ENCODE measurements at places on chromosomes 13 and 19. TPM values are rescaled to one million over a fixed set of nuclear protein-coding genes. Genes with fewer than 3 reads are reported as not detected.

ZNF724 gene
- 15.8 TPM for total RNA-seq

ERICH6B gene
- not detected for total RNA-seq

- no peak overlapping the region for H3K27ac ChIP-seq
- H3K27me3 ChIP-seq, result no peaks in the 10 kb centered on the region
- DNase-seq, result no peak
- H3K36me3 ChIP-seq, result no peaks in the 10 kb centered on the region
- no peaks in the 10 kb centered on the region for H3K4me1 ChIP-seq
Measured at GRCh38 chr13:90792335-90792734, 555.2 kb upstream of the MIR17HG start.

GRCh38 chr13:76764429-76764828 lies 121.8 kb downstream of the KCTD12 start:
- H3K27ac ChIP-seq, result no peak overlapping the region
- peaks cover 7% of the 10 kb centered on the region for H3K27me3 ChIP-seq
- H3K4me3 ChIP-seq, result no peak overlapping the region
- H3K4me1 ChIP-seq, result no peaks in the 10 kb centered on the region
- no peaks in the 10 kb centered on the region for H3K36me3 ChIP-seq
- no peak for DNase-seq

KCNN4 gene
- 53.0 TPM for total RNA-seq

DNA sequence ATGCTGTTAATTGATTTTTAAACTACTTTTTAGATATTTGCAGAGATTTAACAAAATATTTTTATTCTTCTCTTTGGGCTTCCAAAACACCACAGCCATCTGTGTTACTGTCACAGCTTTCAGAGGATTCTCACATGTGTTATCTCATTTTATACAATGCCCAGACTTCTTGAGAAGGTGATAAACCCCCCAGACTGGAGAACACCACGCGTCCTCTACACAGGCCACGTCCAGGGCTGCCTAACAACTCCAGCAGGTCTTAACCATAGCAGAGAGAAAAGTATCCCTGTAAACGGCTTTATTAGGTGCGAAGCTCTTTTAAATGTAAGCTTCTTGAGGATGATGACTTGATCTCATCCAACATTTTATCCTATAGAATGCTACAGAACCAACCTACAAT lies 2.0 kb downstream of the GPR183 start:
- H3K4me1 ChIP-seq, result peaks cover 81% of the 10 kb centered on the region
- H3K4me3 ChIP-seq, result peak overlapping the region; percentile 78
- peaks cover 34% of the 10 kb centered on the region for H3K36me3 ChIP-seq
- no peak for DNase-seq
- H3K27me3 ChIP-seq, result no peaks in the 10 kb centered on the region

CYP2S1 gene
- 0.19 TPM for total RNA-seq

DNA sequence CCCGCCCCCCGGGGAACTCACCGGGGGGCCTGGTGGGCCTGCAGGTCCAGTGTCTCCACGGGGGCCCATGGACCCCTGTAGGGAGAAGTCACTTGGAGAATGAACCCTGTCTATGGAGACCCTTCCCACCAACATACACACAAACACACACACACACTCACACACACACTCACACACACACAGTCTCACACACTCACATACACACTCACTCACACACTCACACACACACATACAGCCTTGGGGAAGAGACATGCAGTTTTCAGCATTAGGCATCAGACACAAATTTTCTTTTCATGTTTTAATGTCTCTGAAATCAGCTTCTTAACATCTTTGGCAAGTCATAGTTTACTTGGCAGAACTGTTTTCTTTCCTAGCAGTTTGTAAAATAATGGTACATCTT lies 31.0 kb upstream of the OLFM2 start:
- H3K4me3 ChIP-seq, result no peak overlapping the region
- H3K27me3 ChIP-seq, result peaks cover 27% of the 10 kb centered on the region
- no peak for DNase-seq
- H3K36me3 ChIP-seq, result no peaks in the 10 kb centered on the region
- H3K27ac ChIP-seq, result no peak overlapping the region

DNA sequence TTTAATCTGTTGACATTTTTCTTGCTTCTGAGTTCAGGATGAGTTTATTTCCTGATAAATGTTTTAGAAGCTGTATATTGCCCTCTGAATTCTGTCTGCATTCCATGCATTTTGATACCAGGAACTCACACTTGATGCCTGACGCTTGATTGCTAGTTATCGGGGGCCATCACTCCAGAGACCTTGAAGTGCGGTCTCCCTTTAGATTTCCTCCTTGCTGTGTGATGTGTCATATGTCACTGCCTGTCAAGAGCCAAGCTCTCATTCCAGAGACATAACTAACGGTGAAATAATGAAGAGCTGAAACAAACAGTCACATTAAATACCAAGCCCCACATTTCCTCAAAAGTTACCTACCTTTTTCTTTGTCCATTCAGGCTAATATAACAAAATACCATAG lies 155.5 kb downstream of the TNFSF13B start:
- H3K36me3 ChIP-seq, result no peaks in the 10 kb centered on the region
- H3K27me3 ChIP-seq, result no peaks in the 10 kb centered on the region
- H3K4me3 ChIP-seq, result no peak overlapping the region
- H3K4me1 ChIP-seq, result no peaks in the 10 kb centered on the region
- DNase-seq, result no peak
- H3K27ac ChIP-seq, result no peak overlapping the region

- no peak for DNase-seq
- no peaks in the 10 kb centered on the region for H3K36me3 ChIP-seq
- H3K27ac ChIP-seq, result no peak overlapping the region
- H3K27me3 ChIP-seq, result no peaks in the 10 kb centered on the region
- H3K4me1 ChIP-seq, result no peaks in the 10 kb centered on the region
- no peak overlapping the region for H3K4me3 ChIP-seq
Measured at GRCh38 chr19:30656520-30657100, 284.4 kb downstream of the ZNF536 start.

PPM1N gene
- 4.5 TPM for total RNA-seq

DNA sequence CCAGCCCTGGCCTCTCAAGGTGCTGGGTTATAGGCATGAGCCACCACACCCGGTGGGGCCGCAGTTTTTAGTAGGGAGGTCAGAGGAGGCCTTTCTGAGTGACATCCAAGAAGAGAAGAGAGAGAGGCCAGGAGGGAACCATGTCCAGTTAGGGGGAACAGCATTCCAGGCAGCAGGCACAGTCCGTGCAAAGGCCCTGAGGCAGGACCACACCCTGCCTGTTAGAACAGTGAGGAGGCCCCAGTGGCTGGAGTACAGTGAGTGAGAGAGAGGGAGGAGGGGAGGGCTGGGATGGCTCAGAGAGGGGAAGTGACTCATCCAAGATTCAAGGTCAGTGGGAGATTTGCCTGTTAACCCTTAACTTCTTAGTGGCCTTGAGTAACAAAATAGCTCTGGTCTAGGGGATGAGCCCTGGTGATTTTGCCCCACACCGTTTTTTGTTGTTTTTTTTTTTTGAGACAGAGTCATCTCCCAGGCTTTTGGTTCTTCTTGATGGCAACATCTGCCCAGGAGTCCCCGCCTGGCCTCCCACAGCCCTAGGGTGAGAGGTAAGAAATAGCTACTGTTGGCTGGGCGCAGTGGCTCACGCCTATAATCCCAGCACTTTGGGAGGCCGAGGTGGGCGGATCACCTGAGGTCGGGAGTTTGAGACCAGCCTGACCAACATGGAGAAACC lies 2.7 kb upstream of the PLIN3 start:
- H3K4me1 ChIP-seq, result peaks cover 27% of the 10 kb centered on the region
- H3K27ac ChIP-seq, result no peak overlapping the region
- H3K27me3 ChIP-seq, result peaks cover 3% of the 10 kb centered on the region
- no peaks in the 10 kb centered on the region for H3K36me3 ChIP-seq

GRCh38 chr19:57671124-57671895 lies 2.6 kb downstream of the ZSCAN4 start:
- H3K4me3 ChIP-seq, result no peak overlapping the region
- H3K27ac ChIP-seq, result no peak overlapping the region
- no peak for DNase-seq
- H3K4me1 ChIP-seq, result no peaks in the 10 kb centered on the region
- peaks cover 1% of the 10 kb centered on the region for H3K36me3 ChIP-seq

GRCh38 chr19:7450243-7451223 lies 38.3 kb downstream of the PEX11G start:
- H3K36me3 ChIP-seq, result peaks cover 56% of the 10 kb centered on the region
- no peaks in the 10 kb centered on the region for H3K4me1 ChIP-seq
- H3K27me3 ChIP-seq, result no peaks in the 10 kb centered on the region

GRCh38 chr19:49713236-49713845 lies 22.4 kb downstream of the CPT1C start:
- no peaks in the 10 kb centered on the region for H3K36me3 ChIP-seq
- H3K27me3 ChIP-seq, result no peaks in the 10 kb centered on the region
- H3K27ac ChIP-seq, result no peak overlapping the region
- DNase-seq, result no peak
- H3K4me3 ChIP-seq, result no peak overlapping the region

- no peaks in the 10 kb centered on the region for H3K4me1 ChIP-seq
- H3K27me3 ChIP-seq, result peaks cover 19% of the 10 kb centered on the region
- H3K36me3 ChIP-seq, result no peaks in the 10 kb centered on the region
Measured at GRCh38 chr19:4606921-4607678, 32.2 kb upstream of the TNFAIP8L1 start.

GRCh38 chr19:19051478-19052213 lies 12.1 kb upstream of the SLC25A42 start:
- no peaks in the 10 kb centered on the region for H3K4me1 ChIP-seq
- no peak overlapping the region for H3K27ac ChIP-seq
- H3K36me3 ChIP-seq, result peaks cover 4% of the 10 kb centered on the region
- DNase-seq, result no peak
- no peak overlapping the region for H3K4me3 ChIP-seq

GRCh38 chr13:19961924-19962323 lies 3.4 kb downstream of the ZMYM2 start:
- peaks cover 27% of the 10 kb centered on the region for H3K4me1 ChIP-seq
- H3K4me3 ChIP-seq, result no peak overlapping the region
- no peak for DNase-seq
- no peaks in the 10 kb centered on the region for H3K27me3 ChIP-seq

DNA sequence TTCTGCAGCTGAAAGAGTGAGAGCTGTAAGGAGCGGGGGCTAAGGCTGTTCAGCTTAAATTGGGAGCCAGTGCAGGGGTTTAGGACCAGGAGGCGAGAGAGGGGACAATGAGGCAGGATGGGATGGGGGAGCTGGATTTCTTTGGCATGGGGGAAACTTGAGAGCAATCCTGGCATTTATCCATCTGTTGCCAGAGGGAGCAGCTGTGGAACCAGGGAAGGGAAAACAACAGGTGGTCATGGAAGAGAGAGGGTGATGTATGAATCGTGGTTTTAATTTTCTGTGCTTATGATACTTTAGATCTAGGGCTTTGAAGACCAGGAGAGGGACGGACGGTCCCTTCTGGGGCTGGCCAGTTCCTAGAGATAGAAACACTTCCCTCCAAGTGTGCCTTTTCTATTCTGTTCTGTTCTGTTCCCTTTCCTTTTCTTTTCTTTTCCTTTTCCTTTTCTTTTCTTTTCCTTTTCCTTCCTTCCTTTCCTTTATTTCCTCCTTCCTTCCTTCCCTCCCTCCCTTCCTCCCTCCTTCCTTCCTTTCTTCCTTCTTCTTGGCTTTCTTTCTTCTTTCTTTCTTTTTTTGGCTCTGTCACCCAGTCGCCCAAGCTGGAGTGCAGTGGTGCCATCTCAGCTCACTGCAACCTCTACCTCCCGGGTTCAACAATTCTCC lies 16.0 kb upstream of the CCL25 start:
- no peak for DNase-seq
- H3K36me3 ChIP-seq, result no peaks in the 10 kb centered on the region
- no peak overlapping the region for H3K4me3 ChIP-seq
- H3K27me3 ChIP-seq, result peaks cover 17% of the 10 kb centered on the region
- no peak overlapping the region for H3K27ac ChIP-seq

ZNF563 gene
- total RNA-seq, result 2.4 TPM

- H3K4me3 ChIP-seq, result no peak overlapping the region
- no peaks in the 10 kb centered on the region for H3K36me3 ChIP-seq
- no peaks in the 10 kb centered on the region for H3K27me3 ChIP-seq
- no peak for DNase-seq
- H3K27ac ChIP-seq, result no peak overlapping the region
- H3K4me1 ChIP-seq, result no peaks in the 10 kb centered on the region
Measured at GRCh38 chr19:57050863-57051262, 68.9 kb upstream of the USP29 start.

CDC42EP5 gene
- not detected for total RNA-seq

DNA sequence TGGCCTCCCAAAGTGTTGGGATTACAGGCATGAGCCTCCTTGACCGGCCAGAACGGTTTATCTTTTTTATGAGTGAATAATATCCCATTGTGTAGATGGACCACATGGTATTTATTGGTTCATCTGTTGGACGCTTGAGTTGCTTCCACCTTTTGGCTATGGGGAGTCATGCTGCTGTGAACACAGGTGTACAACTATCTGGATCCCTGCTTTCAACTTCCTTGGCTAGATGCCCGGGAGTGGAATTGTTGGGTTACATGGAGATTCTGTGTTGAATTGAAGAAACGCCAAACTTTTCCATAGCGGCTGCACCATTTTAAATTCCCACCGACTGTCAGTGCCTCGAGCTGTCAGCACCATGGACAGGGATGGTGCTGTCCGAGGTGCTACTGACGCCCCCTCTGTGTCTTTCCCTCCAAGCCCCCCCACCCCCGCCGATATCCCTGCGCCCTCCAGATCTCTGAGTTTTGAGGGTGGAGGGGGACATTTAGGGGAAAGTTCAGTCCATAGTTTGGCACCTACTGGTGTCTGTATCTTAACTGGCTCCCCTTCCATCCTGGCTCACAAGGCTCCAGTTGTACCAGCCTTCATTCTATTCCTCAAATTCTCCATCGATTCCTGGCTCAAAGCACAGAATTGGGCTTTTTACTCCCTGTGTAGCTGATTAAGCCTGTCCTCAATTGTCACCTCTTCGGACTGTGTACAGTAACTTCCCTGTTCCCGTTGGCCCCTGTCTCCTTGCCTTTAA lies 27.3 kb downstream of the PNPLA6 start:
- no peaks in the 10 kb centered on the region for H3K27me3 ChIP-seq
- H3K27ac ChIP-seq, result no peak overlapping the region
- peaks cover 4% of the 10 kb centered on the region for H3K4me1 ChIP-seq
- no peak for DNase-seq
- no peak overlapping the region for H3K4me3 ChIP-seq
- peaks cover 32% of the 10 kb centered on the region for H3K36me3 ChIP-seq

TNFSF9 gene
- total RNA-seq, result 4.7 TPM

- H3K36me3 ChIP-seq, result no peaks in the 10 kb centered on the region
- H3K4me1 ChIP-seq, result no peaks in the 10 kb centered on the region
- H3K27ac ChIP-seq, result no peak overlapping the region
- DNase-seq, result no peak
Measured at GRCh38 chr19:1304197-1304924, 18.7 kb downstream of the EFNA2 start.

DNA sequence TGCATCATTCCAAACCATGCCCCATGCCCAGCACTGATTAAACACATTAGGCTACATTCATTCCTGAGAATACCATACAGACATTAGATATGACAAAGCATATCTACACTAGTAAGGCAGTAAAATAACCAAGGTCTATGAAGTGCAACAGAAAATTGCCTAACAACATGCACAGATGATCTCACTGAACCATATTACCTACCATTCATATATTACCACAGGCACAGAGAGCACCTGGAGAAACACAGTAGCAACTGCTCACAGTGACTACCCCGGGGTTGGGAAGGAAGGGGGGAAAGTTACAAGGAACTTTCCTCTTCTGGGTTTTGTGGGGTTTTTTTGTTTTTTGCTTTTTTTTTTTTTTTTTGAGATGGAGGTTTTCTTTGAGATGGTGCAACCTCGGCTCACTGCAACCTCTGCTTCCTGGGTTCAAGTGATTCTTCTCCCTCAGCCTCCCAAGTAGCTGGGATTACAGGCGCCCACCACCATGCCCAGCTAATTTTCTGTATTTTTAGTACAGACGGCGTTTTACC lies 669.6 kb downstream of the UQCRFS1 start:
- no peaks in the 10 kb centered on the region for H3K27me3 ChIP-seq
- H3K4me1 ChIP-seq, result no peaks in the 10 kb centered on the region
- H3K27ac ChIP-seq, result no peak overlapping the region
- no peaks in the 10 kb centered on the region for H3K36me3 ChIP-seq
- DNase-seq, result no peak
- H3K4me3 ChIP-seq, result no peak overlapping the region

Measured in activated CD8-positive, alpha-beta memory T cell treated with anti-CD3 and anti-CD28 coated beads, Interleukin-2, amount 10 ng/mL, durations not matched to agents 7 days and 5 days (primary cell).